ELR (cell line): ENCODE measurements at places on chromosomes 13 and 19.
A peak's percentile ranks its signal among the peaks of the same experiment; 100 is the strongest.

GRCh38 chr19:29926801-29927200 is 15.2 kb upstream of the URI1 start:
- no peak for DNase-seq

DNA sequence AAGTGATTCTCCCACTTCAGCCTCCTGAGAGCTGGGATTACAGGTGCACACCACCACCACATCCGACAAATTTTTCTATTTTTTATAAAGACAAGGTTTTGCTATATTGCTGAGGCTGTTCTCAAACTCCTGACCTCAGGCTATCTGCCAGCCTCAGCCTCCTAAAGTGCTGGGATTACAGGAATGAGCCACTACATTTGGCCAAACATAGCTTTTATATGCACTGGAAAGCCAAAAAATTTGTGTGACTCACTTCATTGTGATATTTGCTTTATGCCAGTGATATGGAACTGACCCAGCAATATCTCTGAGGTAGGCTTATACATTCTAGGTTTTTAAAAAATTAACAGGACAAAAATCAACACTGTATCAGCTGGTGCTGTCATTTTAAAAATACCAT is 26.8 kb upstream of the ACOD1 start:
- DNase-seq = no peak

GRCh38 chr13:71754407-71754974 is 112.5 kb downstream of the DACH1 start:
- no peak for DNase-seq

DNA sequence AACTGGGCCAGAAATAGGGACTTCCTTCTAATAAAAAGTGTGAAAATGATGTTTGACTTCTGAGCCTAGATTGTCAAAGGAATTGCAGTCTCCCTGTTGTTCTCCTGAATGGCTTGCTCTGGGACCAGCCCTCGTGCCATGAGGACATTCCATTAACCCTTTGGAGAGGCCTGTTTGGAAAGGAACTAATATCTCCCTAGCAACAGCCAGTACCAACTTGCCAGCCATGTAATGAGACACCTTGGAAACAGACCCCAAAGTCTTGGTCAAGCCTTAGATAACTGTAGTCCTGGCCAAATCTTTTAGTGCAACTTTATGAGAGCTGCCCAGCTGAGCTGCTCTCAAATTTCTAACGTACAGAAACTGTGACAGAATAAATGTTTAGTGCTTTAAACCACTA is 8.2 kb upstream of the SIAH3 start:
- DNase-seq = no peak

GRCh38 chr19:46210669-46211068 is 18.9 kb upstream of the IGFL1 start:
- DNase-seq = no peak

GRCh38 chr19:7497292-7497691 is 8.5 kb upstream of the PEX11G start:
- DNase-seq = peak; percentile 43

DNA sequence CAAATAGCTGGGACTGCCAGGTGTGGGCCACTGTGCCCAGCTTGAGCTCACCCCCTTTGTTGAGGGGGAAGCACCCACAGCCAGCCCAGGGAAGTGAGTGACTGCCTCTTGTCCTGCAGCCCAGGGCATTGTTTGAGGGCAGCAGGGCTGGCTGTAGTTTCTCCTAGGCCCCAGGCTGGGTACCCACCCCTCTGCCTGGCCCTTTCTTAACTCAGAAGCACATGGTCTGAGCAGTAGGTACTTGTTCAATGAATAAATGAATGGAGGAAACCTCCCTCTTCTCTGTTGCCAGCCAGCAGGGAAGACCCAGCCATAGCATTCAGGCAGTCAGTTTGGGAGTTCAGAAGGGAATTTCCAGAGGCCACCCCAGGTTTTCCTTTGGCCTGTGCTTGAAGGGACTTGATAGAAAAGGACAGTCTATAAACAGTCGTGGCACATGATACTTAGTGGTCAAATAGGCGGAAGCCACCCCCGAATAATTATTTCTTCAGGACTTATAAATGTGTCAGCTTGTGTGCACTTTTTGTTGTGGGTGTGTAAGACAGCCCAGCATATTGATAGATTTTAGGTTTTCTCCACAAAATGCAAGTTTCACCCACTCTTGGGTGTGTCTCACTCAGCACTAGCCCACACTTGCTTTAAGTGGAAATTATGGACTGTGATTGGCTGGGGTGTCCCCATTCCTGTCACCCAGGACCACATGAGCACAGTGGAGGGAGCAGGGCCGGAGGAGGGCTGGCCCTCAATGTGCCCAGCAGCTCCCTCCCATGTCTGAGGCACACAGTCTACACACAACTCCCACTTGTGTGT is 33.1 kb downstream of the GATAD2A start:
- DNase-seq = no peak

DNA sequence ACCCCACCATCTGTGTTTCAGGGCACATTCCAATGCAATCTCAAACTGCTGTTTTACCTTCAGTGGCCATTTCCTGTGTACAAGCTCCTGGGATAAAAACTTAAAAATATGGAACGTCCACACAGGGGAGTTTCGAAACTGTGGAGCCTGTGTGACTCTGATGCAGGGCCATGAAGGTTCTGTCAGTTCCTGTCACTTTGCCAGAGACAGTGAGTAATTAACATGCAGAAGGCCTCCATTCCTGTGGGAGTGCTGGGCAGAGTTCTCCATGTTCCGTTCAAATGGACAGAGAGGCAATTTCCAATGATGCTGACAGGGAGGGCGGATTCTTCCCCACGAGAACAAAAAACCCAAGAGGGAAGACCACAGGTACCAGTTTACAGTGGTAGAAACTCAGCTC is 24.4 kb downstream of the WDR88 start:
- peak; percentile 39 for DNase-seq

- no peak for DNase-seq
Measured at GRCh38 chr13:109361562-109362289, 424.7 kb downstream of the IRS2 start.

DNA sequence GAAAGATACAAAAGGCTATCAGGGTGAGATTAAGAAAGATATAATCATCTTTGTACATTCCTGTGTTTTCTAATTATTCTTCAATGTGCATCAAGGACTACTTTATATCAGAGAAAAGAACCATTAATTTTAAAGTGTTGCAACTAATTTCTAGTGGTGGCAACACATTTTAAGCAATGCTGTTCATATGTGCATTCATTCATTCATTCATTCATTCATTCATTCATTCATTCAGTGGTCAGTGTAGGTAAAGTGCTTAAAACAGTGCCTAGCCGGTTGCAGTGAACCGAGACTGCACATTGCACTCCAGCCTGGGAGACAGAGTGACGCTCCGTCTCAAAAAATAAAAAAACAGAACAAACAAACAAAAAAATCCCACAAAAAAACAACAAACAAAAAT is 155.7 kb upstream of the ZNF536 start:
- DNase-seq = no peak

DNA sequence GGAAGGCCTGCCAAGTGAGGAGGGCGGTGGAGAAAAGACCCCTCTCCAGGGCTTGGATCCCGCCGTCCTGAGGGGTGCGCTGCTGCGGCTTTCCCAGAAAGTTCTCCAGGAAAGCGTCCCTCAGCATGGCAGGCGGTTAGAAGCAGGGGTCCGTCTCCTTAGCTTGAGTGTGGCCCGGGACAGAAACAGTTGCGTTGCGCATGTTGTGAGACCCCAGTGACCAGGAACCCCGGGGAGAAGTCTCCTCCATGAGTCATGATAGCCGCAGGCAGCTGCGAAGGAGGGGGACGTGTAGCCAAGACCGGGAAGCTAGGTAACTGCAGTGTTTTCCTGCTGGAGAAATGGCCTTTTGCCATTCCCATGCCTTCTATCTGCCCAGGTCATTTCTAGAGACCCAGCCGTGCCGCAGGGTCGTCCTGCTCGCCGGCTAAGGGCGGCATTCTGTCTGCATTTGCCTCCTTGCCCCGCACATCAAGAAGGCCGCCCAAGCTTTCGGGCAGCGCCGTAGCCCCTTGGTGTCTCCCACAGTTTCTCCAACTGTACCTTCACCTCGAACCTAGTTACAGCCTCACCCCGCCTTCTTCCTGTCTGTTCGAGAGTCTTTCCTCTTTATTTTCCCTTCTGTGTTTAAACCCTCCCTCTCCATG is 64.3 kb downstream of the TM9SF2 start:
- DNase-seq = no peak

DNA sequence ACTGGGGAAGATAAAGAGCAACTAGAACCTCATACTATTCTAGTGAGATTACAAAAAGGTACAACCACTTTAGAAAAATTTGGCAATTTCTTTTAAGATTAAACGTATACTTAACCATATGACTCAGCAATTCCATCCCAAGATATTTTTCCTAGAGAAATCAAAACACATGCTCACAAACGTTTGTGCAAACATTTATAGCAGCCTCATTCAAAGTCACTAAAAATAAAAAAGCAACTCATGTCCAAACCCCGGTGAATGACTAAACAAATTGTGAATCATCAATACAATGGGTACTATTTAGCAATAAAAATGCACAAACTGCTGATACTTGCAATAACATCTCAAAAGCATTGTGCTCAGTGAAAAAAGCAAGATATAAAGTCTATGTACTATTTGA is 121.5 kb downstream of the FRY start:
- DNase-seq = peak; percentile 70

DNA sequence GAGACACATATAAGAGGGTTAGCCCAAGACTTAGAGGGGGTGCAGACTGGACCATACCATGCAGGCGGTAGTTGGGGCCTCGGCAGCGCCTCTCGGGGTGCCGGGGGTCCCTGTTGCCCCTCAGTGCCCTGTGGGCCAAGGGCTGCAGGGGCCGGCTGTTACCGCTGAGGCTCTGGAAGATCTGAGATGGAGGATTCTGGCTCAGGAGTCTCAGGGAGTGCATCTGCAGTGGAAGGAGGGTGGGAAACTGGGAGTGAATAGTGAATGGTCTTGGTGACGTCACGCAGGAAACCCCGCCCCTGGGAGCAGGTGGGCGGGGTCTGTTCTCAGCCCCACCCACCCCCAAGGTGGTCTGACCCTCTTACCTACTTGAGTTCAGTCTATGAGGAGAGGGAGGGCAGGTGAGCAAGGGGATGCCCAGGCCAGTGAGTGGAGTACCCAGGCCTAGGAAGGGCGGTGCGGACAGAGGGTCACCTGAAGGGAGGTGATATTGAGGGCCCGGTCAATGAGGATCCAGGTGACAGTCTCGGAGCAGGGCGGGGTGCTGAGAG is 1.7 kb upstream of the DBP start:
- no peak for DNase-seq
